Activated CD4-positive, alpha-beta T cell treated with anti-CD3 and anti-CD28 coated beads, Interleukin-2, amount 10 ng/mL, durations not matched to agents 7 days and 5 days (primary cell): ENCODE measurements at places on chromosomes 12 and 14.

- DNase-seq = no peak
Observed at GRCh38 chr12:46153268-46153872, 115.5 kb downstream of the SLC38A1 start.

GRCh38 chr14:84195514-84195913, 1334.4 kb upstream of the FLRT2 start:
- DNase-seq = no peak

GRCh38 chr12:57607958-57608663, 3.1 kb upstream of the ARHGEF25 start:
- DNase-seq = no peak

DNA sequence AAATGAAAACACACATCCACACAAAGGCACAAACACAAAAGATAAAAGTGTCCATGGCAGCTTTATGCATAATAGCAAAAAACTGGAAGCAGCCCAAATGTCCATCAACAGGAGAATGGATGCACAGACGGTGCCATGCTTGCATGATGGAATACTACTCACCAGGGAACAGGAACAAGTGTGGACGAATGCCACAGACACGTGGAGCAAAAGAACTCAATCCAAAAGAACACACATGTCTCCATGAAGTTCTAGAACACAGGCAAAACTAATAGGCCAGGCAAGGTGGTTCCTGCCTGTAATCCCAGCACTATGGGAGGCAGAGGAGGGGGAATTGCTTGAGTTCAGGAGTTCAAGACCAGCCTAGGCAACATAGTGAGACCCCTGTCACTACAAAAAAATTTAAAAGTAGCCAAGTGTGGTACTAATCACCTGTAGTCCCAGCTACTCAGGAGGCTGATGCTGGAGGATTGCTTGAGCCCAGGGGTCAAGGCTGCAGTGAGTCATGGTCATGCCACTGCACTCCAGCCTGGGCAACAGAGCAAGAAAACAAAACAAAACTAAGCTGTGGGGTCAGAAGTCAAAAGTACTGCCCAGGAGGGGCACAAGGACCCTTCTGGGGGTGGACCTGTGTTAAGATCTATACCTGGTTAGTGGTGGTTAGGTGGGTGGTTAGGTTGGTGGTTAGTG, 7.3 kb upstream of the TMEM119 start:
- no peak for DNase-seq

DNA sequence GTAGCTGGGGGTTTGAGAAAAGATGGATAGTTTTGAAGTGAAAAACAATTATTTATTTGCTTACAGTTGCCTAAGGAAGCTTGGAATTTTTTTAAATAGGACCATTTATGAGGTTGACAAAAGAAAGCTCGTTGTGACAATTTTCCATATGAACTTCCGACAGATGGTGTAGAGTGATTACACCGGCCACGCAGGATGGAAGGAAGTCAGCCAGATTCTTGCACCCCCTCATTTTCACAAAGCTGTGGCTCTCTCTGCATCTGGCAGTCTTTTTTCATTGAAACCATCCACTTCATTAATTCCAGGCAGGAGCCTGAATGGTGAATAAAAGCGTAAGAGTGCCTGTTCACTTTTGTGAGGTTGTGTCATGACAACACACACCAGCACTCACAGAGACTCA, 1284.1 kb downstream of the AACS start:
- no peak for DNase-seq

- no peak for DNase-seq
Observed at GRCh38 chr14:59728304-59728703, 142.3 kb downstream of the RTN1 start.

- DNase-seq = no peak
Observed at GRCh38 chr12:46926526-46926925, 100.7 kb upstream of the SLC38A4 start.

GRCh38 chr12:64997858-64998257, 123.2 kb downstream of the WIF1 start:
- no peak for DNase-seq

GRCh38 chr12:45930369-45930768, 60.0 kb downstream of the SCAF11 start:
- DNase-seq = no peak

GRCh38 chr12:124045671-124046455, 72.8 kb downstream of the ZNF664 start:
- DNase-seq = no peak
